ENCODE measurements at places on chromosomes 3 and 15.

GRCh38 chr15:85950101-85950500 lies 129.6 kb upstream of the AGBL1 start:
- no peak for DNase-seq

DNA sequence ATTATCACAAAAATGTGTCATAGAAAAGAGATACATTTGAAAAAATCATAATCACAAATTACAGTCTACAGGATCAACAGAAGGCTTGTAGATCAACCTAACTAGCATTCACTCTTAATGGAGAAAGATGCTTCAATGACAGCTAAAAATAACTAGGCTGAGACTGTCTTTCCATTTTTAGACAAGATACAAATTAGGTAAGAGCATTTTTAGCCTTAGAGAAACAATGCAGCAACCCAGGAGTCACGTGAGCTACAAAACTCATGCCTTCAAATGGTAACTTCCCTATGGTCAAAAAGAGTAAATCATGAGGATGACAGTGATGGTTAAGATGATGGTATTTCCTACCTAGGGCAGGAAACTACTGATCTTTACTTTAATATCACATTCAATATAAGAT lies 415.4 kb downstream of the MAGI1 start:
- DNase-seq = no peak

DNA sequence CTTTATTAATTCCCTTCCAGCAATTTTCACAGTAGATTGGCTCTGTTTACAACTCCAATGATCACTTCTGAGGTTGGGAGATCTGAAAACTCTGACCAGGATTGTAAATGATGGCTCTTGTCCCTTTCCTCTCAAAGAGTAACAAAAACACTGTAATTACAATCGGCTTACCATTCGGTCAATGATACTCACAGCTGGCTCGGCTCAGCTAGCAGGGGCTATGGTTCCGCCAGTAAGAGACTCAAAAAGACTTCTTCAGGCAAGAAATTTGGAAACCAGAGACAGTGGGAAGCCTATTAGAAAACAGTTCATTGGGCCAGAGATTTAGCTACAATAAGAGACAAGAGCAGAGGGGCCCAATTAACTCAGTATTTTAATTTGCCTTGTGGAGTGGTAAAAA lies 96.6 kb downstream of the LRRC3B start:
- DNase-seq = no peak

DNA sequence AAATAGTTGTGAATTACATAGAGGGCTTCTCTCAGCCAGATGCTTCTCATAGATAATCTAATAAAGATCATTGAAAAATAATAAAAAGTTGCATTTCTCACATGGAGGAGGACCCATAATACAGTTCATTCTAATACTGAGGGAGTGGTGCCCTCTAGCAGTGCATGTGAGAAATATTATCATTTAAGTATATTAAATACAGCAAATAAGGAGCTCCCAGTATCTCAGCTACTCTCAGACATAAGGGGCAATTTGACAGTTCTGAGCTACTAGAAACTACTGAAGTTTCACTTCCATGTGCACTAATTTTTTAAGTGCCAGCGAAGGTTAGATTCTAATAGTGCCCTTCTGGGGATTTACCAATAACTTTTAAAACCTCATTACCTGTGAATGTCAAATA lies 188.3 kb downstream of the IL5RA start:
- peak; percentile 23 for DNase-seq

- DNase-seq = no peak
Measured at GRCh38 chr3:39783680-39784079, 25.7 kb upstream of the MYRIP start.

- no peak for DNase-seq
Measured at GRCh38 chr15:80584973-80585525, 110.1 kb upstream of the ABHD17C start.

DNA sequence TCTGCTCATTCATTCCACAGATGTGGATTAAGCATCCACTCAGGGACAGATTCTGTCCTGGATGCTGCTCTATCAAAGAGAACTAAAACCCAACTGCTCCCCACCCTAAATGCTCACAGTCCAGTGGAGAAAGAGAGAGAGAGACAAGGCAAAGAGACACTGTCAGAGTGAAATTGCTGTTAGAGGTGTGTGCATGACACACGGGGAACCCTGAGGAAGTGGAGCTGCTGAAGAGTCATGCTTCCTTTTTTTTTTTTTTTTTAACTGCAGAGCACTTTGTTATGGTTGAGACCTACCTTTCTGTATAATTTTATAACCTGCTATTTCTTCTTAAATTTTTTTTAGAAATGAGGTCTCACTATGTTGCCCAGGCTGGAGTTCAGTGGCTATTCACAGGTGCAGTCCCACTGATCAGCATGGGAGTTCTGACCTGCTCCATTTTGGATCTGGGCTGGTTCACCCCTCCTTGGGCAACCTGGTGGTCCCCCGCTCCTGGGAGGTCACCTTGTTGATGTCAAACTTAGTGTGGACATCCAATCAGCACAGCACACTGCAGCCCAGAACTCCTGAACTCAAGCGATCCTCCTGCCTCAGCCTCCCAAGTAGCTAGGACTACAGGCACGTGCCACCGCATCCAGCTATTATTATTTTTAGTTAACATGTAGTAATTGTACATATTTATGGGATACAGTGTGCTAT lies 18.2 kb upstream of the PSTPIP1 start:
- DNase-seq = no peak

DNA sequence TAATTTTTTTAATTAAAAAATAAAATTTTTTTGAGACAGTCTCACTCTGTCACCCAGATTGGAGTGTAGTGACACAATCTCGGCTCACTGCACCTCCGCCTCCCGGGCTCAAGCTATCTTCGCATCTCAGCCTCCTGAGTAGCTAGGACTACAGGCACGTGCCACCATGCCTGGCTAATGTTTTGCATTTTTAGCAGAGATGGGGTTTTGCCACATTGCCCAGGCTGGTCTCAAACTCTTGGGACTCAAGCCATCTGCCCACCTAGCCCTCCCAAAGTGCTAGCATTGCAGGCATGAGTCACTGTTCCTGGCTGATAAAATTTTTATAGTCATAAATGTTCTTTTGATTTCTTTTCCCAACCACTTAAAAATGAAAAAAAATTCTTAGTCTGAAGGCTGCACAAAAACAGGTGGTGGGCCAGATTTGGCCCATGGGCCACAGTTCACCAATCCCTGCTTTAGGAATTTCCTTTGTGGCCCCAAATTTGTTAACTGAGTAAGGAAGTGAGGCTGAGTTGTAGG lies 9.2 kb downstream of the UBA5 start:
- no peak for DNase-seq

GRCh38 chr3:126284258-126284904 lies 72.8 kb downstream of the KLF15 start:
- DNase-seq = no peak

DNA sequence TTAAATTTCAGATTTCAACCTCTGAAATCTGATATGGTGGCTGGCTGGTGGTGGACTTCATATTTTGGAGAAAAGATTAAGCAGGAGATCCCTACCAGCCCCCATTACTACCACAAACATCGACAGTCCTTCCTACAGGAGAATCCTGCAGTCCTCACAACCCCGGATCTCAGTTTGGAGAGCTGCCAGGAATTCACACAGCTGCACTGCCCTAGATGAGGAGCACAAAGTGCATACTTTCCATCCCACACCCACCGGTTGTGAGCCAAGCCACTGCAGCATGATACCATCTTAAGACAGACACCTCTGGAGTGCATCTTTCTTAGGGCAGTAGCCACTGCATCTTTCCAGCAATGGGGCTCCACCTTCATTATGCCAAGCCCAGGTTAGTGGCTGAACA lies 185.5 kb upstream of the GPR149 start:
- peak; percentile 21 for DNase-seq

GRCh38 chr3:197810901-197811300 lies 19.8 kb downstream of the LRCH3 start:
- no peak for DNase-seq

GRCh38 chr15:22735781-22736180 lies 50.7 kb upstream of the NIPA1 start:
- DNase-seq = no peak

DNA sequence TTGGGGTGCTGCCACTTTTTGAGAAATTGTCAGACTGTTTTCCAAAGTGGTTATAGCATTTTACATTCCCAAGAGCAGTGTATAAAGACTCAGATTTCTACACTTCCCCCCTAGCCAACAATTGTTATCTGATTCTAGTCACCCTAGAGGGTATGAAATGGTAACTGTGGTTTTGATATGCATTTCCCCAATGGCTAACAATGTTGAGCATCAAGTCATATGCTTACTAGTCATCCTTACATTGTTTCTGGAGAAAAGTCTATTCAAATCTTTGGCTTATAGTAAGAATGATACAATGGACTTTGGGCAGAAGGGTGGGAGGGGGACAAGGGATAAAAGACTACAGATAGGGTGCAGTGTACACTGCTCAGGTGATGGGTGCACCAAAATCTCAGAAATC lies 73.3 kb downstream of the CSNK1G1 start:
- DNase-seq = no peak

DNA sequence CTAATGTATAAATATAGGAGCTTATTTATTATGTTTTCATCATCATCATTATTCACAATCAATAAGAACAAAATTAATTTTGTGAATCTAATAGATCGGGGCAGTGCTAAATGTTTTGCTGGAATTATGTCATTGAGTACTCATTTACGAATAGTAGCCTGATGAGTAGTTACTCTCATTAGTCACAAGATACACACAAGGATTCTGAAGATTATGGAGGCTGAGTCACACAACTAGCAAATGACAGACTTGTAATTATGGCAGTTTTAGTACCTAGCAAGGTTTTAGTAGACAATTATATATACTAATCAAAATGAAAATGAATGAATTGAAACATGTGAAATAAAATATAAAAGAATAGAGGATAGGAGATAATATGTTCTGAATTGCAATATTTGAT lies 954.2 kb downstream of the CADM2 start:
- no peak for DNase-seq

- DNase-seq = no peak
Measured at GRCh38 chr3:59695860-59696259, 646.0 kb upstream of the CFAP20DC start.

- DNase-seq = no peak
Measured at GRCh38 chr3:196903740-196904139, 36.0 kb downstream of the SENP5 start.

- no peak for DNase-seq
Measured at GRCh38 chr3:112095731-112096130, 9.5 kb downstream of the C3orf52 start.

DNA sequence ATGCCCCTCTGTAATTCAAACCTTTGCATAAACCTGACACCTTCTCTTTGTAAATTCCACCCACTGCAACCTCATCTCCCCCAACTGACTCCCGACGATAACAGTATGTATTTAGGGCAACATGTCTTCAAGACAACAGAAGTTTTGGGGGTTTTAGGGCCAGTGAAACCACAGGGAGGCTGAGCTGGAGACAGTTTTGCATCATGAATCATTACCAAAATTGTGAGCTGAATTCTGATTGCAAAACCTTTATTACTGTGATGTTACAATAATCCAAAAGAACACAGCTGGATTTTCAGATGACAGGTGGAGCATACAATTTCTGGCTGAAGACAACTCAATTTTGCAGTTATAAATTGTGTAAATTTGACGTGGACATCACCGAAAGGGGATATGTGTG lies 281.3 kb upstream of the TTC14 start:
- DNase-seq = no peak

GRCh38 chr3:97822359-97822775 lies 556 bp downstream of the CRYBG3 start:
- DNase-seq = peak; percentile 60

- DNase-seq = no peak
Measured at GRCh38 chr3:46946856-46947545, 29.5 kb downstream of the CCDC12 start.

- no peak for DNase-seq
Measured at GRCh38 chr3:3927965-3928364, 128.7 kb downstream of the LRRN1 start.

DNA sequence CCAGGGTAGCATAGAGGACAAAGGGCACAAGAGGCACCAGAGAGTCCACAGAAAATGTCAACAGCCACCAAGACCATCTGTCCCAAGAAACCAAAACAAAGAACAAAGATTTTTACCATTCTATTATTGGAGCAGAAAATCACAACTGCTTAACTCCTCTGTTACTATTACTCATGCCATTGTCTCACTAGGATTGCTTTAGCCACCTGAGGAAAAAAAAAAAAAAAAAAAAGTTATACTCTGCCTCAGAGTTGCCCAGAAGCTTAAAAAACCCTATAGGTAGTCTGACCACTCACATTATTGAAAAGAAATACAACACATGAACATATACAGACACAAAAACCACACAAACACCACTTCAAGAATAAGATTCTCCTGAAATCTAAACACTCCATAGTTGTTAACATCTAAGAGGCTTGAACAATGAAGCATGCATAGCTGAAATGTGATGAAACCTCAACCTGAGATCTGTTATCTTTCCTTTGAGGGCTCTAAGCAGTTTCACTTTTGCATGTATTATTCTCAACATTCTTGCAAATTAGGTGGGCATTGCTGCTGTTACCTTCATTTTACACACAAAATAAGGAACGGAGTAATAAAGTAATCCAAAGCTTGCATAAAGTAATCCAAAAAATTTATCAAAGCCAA lies 85.4 kb downstream of the IGSF11 start:
- DNase-seq = no peak

GRCh38 chr3:123449102-123449996 lies 459 bp upstream of the ADCY5 start:
- DNase-seq = peak; percentile 81

- no peak for DNase-seq
Measured at GRCh38 chr3:120209425-120209824, 75.6 kb downstream of the GPR156 start.

DNA sequence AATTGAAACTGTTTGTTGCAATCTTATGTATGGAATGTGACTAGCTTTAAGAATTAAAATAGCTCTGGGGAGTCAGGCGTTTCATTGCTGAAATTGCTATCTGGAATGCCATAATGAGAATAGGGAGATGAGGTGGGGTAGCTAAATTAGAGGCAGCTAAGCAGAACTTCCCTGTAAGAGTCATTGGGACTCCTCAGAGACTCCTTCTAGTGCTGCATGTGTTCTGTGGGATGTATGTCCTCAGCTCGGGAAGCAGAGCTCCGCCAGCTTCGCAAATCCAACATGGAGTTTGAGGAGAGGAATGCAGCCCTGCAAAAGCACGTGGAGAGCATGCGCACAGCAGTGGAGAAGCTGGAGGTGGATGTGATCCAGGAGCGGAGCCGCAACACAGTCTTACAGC lies 57.4 kb downstream of the HMG20A start:
- no peak for DNase-seq

DNA sequence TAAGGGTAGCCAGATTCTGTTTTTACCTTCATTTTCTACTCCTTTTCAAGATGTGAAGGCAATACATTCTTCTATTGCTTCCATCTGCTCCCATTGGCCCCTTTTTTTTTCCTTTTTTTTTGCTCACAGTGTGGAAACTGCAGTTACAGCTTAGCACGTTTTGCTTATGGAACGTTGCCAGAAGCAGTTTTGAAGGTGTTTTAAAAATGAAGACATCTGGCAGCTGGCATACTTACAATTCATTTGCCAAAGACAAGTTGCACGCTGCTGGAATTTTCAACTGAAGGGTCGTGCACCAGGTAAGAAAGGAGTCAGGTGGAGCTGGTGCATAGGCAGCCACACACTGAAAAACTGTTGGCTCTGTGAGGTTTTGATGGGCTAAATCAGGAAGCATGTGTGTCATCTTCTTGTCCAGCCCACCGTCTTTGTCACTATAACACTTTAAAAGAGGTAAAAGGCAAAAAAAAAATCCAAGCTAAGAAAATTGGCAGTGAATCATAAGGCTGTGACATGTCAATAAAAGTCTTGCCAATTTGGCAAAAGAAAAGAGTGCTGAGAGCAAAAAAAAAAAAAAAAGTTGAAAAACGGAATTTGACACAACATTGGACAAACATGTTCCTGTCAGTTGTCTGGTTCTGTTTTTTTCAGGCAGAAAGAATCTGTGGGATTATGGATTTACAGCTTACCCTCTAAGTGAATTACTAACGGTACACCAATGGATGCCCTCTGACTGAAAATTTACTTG lies 225.4 kb upstream of the SOX2 start:
- DNase-seq = no peak
